ENCODE measurements at places on chromosomes 2 and 18.

DNA sequence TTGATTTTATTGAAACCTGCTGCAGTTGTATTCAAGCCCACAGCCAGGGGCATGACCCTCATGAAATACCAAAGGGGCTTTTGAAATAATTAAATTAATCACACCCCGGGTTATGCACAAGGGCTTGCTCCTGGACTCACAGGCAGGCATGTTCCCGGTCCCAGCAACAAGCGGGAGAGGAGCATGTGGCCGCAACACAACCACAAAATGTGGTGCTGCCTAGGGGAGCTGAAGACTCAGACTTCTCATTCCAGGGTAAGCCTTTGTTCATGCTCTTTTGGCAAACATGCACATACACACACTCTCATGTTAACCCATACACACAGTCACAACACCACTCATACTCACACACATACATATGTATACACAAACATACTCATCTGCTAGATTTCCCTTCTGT is 233.7 kb upstream of the SMAD2 start:
- DNase-seq, result no peak

DNA sequence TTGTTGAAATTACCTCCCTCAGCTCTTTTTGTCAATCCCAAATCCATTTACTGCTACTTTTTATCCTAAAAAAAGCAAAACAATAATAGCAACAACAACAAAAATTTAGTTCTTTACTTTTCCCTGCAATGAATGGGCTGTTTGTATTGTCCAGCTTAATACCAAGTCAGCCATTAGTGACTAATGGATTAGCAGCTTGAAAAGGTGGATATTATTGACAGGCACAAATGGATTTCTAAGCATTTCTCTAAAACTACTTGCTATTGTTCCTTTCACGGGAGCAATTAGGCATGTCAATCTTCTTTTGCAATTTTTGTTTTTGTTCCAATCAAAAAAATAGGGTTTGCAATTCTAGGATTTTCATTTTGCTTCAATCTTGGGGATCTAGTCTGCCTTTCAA is 32.1 kb upstream of the SPAG16 start:
- no peak for DNase-seq

GRCh38 chr2:241862775-241863535 is 4.3 kb upstream of the PDCD1 start:
- no peak for DNase-seq

DNA sequence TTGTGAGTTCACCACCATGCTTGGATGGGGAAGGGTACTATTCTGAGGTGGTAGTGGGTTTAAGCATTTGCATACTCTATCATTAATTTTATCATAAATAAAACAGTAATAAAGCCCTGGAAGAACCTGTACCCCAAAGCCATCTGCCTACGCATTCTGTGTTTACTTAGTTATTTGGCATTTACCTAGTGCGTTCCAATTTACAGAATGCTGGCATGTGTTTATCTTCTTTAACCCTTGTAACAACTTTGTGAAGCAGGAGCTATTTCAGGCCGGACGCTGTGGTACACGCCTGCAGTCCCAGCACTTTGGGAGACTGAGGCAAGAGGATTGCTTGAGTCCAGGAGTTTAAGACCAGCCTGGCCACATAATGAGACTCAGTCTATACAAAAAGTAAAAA is 17.8 kb upstream of the ODC1 start:
- DNase-seq, result no peak
